ENCODE measurements at places on chromosomes 6 and 20.

DNA sequence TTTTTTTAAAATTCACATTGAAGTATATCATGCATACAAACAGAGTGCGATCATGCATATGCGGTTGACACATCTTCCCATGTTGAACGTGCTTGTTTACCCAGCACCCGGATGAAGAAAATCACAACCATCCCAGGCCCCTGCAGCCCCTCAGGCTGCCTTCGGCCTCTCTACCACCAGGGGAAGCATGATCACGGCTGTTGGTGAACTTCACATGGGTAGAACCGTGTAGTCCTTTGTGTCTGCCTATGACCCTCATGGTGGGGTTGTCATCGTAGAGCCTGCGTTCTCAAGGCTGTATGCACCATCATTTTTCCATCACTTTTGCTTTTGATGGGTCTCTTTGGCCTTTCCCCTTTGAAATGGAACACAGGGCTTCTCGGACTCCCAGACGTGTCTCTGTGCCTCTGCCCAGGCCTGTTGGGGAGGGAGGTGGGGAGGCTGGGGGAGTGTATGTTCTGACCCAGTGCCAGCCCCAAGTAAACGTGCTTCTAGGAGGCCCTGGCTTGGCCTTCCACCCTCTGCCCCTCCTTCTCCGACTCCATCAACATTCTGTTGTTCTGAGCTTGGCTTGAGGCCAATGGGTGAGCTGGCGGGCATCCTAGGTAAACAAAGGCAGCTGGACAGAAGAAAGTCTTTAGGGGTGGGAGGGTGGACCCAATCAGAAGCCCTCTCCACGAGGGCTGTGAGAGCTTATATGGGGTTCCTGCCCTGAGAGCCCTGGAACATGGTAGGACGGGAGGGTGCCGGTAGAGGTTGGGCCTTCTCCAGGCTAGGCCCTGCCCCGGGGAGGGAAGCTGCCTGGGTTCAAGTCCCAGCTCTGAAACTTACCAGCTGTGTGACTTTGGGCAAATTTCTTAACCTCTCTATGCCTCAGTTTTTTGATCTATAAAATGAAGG is 39.7 kb downstream of the TGM2 start:
- no peak for DNase-seq

DNA sequence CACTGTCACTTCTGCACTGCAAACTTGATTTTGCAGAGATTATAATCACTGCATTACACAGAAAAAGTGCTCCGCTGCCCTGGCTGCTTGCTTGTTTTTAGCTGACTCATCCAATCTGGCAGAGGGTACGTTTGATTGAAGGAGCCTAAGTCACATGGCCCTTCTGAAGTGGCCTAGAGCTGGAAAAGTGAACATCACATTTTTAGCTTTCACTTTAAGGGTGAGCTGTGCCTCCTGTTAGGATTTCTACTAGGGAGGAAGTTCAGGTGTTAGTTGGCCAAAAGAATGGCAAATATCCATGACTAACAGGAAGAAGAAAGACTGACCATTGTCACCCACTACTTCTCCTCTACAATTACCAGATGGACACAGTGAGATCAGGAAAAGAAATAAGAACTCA is 889.1 kb upstream of the MAP3K7 start:
- no peak for DNase-seq

DNA sequence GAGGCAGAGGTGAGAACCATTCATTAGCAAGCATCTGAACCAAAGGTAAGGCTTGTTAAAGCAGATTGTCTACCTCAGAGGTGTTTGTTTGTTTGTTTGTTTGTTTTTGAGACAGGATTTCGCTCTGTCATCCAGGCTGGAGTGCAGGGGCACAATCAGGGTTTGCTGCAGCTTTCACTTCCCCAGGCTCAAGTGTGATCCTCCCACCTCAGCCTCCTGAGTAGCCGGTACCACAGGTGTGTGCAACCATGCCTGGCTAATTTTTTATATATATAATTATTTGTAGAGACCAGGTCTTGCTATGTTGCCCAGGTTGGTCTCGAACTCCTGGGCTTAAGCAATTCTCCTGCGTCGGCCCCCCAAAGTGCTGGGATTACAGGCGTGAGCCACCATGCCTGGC is 17.2 kb downstream of the CYP39A1 start:
- DNase-seq, result no peak

DNA sequence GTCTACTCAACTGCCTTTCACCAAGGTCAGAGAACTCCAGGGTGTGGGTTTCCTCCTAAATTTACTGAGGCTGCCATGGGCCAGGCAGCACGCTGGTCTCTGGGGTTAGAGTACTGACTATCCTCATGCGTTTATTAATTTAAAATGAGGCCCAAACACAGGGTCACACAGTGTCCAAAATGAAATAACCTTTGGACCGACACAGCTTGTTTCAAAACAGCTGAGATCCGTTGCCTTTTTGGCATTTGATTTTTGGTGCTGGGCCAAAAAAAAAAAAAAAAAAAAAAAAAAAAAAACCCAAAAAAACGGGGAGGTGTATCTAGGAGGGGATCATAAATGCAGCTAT is 14.6 kb upstream of the TOX2 start:
- no peak for DNase-seq

- DNase-seq, result no peak
Measured at GRCh38 chr6:12354499-12354898, 64.3 kb downstream of the EDN1 start.

- DNase-seq, result no peak
Measured at GRCh38 chr6:2187826-2188225, 57.6 kb downstream of the GMDS start.

GRCh38 chr6:35955970-35956369 is 35.1 kb upstream of the SRPK1 start:
- DNase-seq, result no peak

DNA sequence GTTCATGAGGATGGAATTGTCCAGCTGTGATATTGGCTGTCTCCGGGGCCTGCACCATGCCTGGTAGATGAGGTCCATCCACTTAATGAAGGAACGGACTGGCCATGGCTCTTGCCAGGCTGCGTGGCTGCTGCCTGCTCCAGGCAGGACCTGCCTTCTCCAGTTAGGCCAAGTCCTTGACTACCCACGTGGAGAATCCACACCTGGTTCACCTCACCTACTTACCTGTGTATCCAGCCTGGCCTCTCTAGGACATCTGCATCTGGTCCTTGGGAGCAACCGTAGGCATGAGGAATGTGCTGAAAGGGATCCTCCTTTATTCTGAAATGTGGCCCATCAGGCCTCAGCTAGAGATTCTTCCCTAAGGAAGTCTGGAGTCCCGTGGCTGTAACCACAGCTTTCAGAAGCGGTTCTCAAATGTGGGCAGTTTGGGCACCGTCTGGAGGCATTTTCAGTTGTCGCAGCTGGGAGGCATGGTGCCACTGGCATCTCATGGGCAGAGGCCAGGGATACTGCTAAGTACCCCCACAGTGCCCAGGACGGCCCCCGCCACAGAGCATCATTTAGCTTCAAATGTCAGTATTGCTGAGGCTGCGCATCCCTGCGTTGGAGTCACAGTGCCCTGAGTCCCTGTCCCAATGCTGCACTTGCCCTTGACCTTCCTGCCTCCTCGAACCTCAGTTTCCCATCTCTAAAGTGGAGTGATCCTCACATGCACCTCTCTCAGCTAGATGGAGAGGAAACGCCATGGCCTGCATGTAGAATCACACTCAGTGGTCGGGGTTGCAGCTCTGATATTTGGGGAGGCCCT is 67.5 kb downstream of the PHACTR3 start:
- no peak for DNase-seq

DNA sequence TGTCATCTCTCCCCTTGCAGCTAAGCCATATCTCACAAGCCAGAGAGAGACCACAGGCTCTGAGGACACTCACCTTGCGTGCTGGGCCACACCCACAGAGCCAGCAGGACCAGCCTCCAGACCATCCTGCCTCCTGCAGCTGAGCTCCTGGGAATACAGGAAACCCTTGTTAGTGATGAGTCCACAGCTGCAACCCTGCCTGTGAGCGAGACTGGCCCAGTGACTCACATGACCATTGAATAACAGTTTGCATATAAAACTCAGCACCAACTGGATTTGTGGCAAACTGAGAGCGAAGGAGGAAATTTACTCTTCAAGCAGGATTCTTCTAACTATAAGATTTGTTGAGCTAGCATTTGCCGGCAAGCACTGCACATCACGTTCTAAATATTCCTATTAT is 3.0 kb downstream of the THBS2 start:
- no peak for DNase-seq

DNA sequence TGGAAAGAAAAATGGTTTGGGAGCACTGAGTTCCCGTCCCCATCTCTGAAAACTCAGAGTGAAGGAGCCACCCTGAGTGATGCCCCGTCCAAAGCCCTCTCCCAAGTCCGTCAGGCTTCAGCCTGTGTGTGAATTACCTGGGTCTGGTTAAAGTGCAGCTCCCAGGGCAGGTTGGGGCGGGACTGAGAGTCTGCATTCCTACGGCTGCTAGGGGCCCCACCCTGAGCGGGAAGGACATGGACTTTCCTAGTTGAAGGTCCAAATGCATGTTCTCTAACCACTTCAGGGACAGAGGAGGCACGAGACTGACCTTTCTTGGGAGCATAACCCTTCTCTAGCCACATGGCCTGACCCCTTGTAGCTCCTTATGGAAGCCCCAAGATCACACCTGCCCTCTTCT is 97.2 kb downstream of the SYNDIG1 start:
- no peak for DNase-seq

DNA sequence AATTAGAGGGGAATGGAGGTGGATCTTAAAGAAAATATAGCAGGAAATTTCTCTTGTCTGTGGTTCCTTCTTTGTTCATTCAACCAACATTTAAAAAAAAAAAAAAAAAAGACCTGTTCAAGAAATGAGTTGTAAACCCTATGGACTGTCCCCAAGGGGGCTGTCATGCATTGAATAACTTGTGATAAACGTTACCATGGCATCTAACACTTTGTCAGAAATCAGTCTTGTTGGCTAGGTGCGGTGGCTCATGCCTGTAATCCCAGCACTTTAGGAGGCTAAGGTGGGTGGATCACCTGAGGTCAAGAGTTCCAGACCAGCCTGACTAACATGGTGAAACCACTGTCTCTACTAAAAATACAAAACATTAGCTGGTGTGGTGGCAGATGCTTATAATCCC is 381.7 kb downstream of the BCKDHB start:
- no peak for DNase-seq
